ENCODE measurements at places on chromosomes 4 and X.
A peak's percentile ranks its signal among the peaks of the same experiment; 100 is the strongest.

DNA sequence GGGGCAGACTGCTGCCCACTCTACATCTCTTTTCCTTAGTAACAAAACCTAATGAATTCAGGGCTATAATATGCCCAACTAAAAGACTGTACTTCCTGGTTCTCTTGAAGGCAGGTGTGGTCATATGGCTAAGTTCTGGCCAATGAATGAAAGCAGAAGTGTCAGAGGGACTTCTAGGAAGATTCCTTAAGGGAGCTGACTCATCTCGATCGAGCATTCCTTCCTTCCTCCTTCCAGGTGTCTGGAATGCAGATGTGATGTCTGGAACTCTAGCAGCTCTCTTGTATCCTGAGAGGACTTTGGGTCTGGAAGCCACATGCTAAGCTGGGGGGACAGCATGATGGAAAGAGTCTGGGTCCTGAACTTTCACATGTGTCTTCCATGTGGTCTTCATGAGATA, 116.2 kb upstream of the STX18 start:
- no peak for DNase-seq

DNA sequence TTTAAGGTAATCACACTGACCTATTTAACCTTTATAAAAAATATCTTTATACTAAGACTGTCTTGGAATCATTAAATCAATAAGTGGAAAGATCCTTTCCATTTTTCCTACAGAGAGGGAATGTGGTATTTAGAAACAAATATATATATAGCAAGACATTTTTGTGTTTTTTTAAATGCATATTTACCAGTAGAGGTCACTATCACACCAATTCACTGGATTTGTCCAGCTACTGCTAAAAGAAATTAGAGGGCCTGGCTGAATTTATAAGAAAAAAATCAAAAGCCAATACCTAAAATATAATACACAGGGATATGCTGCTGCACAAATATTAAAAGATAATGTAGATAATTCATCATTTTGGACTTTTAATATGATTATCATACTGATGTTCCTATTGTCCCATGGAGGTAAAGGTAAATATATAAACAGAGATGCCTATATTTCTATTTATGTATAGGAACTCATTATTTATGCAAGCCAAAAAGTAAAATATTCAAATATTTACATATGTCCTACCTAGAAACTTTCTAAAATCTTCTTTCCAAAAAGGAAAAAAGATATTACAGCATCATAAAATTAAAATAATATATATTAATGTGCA, 69.5 kb downstream of the PDE5A start:
- no peak for DNase-seq

GRCh38 chr4:104531390-104531789, 36.7 kb upstream of the CXXC4 start:
- no peak for DNase-seq

- DNase-seq: no peak
These were observed 6.3 kb downstream of the AREG start for GRCh38 chr4:74451214-74451661.

DNA sequence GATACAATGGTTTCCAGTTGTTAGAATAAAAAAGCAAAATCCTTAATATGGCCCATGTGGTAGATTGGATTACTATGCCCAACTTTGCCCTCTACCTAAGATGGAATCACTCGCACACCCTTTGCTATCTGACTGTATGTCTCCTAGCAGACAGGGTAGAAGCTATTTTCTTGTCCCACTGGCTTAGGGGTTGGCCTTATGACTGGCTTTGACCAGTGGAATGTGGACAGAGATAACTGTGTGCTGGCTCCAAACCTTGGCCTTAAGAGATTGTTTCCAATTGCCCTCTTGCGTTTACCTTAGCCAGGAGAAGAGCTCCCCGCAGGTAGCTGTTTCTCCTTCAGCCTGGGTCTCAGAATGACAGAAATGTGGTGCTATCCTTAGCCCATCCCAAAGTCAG, 355.9 kb downstream of the BCOR start:
- no peak for DNase-seq

- no peak for DNase-seq
These were observed 293.4 kb upstream of the TENM3 start for GRCh38 chr4:181949704-181950312.

DNA sequence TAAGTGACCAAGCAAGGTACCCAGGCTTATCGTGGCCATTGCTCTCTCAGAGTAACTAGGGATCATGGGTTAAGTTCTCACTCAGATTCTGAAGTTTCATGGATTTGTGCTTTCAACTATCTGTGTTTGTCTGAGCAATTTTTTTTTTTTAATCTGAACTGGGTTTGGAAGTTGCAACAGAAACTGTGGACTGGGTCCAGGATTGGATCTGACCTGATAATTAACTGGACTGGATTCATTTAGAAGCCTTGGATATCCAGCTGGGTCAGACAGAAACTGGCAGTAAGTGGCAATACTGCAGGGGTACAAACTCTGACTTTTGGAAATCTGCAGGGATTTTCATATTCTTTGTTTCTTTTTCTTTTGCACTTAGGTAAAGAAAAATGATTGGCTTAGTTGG, 38.7 kb upstream of the FGF2 start:
- DNase-seq: no peak

DNA sequence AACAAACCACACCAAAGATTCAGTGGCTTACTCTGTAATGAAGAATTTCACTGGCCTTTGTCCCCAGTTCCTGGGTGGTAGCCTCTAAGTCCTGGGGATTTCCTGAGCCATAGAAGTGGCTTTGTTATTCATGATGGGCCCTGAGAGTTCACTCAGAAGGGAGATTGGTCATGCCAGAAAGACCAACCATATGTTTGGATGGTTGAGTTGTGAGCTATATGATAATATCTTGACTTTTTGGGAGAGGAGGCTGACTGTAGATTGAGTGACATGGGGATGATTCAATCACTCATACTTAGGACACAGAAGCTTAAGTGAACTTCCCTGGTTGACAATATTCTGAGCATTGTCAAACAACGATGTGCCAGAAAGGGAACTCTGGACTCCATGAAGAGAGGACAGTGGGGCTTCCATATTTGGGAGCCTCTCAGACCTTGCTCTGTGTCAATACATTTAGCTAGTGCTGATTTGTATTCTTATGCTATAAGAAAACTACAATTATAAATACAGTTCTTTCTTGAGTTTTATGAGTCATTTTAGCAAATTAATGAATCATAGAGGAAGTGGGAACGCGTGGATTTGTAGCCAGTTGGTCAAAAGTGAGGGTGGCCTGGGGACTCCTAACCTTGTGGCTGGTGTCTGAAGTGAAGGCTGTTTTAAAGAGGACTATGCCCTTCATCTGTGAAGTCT, 392.0 kb downstream of the GBA3 start:
- DNase-seq: no peak

- no peak for DNase-seq
These were observed 27.8 kb upstream of the TMEM164 start for GRCh38 chrX:109974906-109975655.

- DNase-seq: no peak
These were observed 149.4 kb upstream of the KLF3 start for GRCh38 chr4:38514465-38515146.

- DNase-seq: no peak
These were observed 4.6 kb downstream of the FAT4 start for GRCh38 chr4:125319311-125319710.

DNA sequence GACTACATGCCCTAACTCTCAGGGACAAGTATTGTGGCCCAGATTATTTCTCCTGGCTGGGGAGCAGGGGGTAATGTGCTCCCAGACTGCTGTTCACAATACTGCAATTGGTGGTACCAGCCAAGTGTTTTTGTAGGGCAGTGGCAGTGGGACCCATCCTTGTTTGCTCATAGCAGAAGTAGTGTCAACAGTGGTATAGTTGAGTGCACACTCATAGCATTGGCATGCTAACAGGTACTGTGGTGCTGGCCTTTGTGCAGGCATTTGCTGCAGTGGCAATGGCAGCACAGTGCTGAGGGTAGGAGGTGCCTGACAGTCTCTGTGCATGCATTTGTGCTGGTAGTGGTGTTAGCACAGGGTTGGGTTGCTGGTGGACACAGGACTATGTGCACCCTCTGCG, 995.0 kb downstream of the SH3BGRL start:
- DNase-seq: no peak

- DNase-seq: no peak
These were observed 40.5 kb upstream of the BMP2K start for GRCh38 chr4:78735697-78736096.

- DNase-seq: peak; percentile 36
These were observed 4.3 kb downstream of the PNCK start for GRCh38 chrX:153669174-153669890.

DNA sequence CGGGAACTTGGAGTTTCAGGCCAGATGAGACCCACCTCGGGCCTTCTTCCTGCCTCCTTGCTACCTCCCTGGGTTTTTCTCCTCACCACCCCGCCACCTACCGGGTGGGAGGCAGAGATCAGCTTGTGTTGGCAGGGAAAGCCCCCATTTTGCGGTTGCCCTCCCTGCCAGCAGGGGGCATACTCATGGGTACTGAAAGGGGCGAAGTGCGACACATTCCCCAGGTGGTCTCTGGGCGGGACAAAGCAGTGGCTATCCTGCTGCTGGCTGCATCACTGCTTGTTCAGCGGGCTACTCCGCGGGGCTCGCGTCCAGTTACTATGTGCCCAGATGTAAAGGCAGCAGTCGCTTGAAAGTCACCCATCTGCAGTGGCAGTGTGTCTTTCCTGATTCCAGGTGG, 330.3 kb downstream of the PDHA2 start:
- DNase-seq: no peak

DNA sequence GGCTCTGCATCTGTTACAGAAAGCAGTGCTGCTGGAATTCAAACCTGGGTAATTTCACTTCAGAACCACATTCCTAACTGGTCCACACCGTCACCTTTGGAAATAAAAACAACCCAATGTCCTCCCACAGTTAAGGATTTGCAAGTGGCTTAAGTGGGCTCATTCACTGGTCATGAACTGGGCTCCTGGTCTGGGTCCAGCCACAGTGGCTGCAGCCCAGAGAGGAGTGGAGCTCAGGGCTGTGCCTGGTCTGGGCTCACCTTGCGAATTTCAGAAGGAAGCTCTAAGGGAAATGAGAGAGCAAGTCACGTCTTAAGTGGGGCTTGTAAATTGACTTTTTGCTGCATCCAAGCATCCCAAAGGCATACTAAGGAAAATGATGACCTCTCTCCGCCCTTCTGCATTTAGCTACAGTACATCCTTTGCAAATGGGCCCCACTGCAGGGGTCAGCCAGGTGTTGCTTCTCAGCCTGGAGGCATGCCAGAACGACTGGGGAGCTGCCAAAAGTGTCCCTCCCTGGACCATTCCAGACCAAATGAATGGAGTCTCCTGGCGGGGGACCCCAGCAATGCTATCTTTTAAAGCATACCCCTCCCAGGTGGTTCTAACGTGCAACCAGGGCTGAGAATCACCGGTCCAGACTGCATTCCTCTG, 25.6 kb upstream of the CRMP1 start:
- no peak for DNase-seq

DNA sequence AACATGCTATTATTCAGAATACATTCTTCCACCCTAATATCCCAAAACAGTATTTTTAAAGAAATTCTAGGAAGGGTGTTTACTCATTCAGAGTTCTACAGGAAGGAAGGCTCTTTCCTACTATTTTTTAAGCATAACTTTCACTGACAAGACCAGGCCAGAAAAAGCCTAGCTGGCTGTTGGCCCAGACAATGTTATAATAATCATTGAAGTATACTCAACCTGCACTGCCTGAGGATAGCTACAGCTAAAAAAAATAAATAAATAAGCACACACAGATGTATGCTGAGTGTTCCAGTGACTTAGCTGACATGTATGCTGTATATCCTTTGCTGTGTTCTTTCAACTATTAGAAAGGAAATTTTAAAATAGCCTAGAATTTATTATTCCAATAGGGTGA, 145.8 kb upstream of the SPRY1 start:
- no peak for DNase-seq

DNA sequence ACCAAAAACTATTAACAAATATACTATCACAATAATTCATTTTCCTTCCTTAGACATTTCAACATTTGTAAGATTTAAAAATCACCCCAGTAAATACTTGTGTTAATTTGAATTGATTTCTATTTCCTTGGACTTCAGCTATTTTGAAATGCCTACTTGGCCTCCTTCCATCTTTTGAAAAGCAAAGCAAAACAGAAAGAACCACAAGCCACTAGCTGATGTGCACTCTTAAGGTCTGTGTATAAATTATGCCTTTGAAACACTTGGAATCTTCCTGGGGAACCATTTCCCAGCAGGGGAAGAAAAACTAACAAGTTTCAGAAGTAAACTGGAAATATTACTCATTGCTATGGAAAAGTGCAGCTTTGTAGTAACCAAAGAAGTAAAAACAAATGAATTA, 139.8 kb downstream of the CLCN4 start:
- DNase-seq: no peak

- DNase-seq: no peak
These were observed 23.6 kb upstream of the HGFAC start for GRCh38 chr4:3418029-3418762.

- DNase-seq: no peak
These were observed 895.6 kb downstream of the RAB28 start for GRCh38 chr4:12588582-12588981.

DNA sequence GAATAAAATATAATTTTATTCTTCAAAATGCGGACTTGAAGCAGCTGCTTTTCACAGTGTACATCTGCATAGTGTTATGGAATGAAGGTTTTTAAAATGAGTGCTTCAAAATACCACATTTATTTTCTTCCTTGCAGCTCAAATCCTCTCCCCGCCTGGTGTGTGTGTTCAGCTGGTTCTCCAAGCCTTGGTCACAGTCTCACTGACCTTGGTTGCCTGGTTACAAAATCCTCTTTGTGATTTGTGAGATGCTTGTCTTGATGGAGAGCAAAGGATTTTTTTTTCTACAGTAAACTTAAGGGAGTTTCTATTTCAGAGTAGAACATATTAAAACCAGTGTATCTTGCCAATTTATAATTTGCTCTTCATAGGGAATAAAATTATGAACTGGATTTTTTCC, 139.2 kb downstream of the PCDH18 start:
- DNase-seq: no peak

DNA sequence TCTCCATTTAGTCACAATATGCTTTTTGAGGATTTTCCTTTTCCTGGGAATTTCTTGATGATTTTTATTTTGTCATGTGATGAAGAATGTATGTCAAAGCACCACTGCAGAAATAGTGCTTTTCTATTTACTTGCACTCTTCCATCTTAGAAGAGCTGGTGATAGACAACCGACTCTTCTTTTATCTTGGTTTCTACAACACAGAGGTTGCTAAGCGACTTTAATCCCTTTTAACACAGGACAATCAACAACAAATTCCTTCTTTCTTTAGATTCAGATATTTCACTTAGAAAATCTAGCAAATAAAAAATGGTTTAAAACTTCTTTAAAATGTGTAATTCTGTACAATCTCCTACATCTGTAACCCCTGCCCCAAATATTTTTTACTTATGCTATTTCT, 34.6 kb downstream of the TET2 start:
- no peak for DNase-seq

Data from activated CD4-positive, alpha-beta T cell treated with anti-CD3 and anti-CD28 coated beads for 24 hours (primary cell).